Hematopoietic multipotent progenitor cell treated with erythropoietin and hydrocortisone succinate and interleukin-3 and kit ligand, for 8 days (in vitro differentiated cells): ENCODE measurements at places on chromosomes 13 and 19.

- DNase-seq: no peak
Measured at GRCh38 chr19:18568367-18568766, 3.3 kb upstream of the UBA52 start.

GRCh38 chr19:51158474-51159129, 16.5 kb downstream of the SIGLEC7 start:
- peak; percentile 78 for DNase-seq

GRCh38 chr13:106113796-106114195, 421.7 kb downstream of the EFNB2 start:
- no peak for DNase-seq

DNA sequence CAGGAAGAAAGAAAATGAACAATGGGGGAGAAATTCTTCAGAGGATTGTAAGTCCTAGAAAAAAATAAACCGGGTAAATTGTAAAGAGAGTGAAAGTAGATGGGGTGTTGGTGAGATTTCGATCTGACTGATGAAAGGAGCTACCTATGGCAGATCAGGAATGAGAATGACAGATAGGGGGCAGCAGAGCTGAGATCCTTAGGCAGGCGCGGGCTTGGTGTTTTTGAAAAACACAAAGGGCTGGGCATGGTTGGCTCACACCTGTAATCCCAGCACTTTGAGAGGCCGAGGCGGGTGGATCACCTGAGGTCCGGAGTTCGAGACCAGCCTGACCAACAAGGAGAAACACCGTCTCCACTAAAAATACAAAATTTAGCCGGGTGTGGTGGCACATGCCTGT, 1468.6 kb upstream of the SLC10A2 start:
- DNase-seq: no peak

GRCh38 chr19:18496167-18496979, 25.5 kb downstream of the ELL start:
- peak; percentile 48 for DNase-seq

GRCh38 chr19:23260956-23261355, 10.8 kb upstream of the ZNF724 start:
- DNase-seq: no peak

DNA sequence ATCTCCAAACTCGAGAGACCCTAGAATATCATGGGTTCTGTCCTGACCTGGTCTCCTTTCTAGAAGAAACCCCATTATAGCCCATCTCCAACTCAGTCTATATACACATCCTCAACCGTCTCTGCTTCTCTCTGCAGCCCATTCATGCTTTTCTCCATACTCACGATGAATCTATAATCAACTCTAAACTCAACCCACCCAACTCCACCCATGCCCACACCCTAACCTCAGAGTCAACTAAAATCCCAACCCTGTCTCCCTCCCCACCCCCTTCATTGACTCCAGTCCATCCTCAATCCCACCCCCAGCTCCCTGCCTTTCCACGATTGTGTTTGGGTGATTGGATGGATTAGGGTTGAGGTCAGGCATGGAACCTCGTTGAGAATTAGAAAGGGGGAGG, 1.8 kb downstream of the SBK3 start:
- DNase-seq: no peak

GRCh38 chr13:41488124-41488523, 30.8 kb downstream of the RGCC start:
- DNase-seq: no peak

DNA sequence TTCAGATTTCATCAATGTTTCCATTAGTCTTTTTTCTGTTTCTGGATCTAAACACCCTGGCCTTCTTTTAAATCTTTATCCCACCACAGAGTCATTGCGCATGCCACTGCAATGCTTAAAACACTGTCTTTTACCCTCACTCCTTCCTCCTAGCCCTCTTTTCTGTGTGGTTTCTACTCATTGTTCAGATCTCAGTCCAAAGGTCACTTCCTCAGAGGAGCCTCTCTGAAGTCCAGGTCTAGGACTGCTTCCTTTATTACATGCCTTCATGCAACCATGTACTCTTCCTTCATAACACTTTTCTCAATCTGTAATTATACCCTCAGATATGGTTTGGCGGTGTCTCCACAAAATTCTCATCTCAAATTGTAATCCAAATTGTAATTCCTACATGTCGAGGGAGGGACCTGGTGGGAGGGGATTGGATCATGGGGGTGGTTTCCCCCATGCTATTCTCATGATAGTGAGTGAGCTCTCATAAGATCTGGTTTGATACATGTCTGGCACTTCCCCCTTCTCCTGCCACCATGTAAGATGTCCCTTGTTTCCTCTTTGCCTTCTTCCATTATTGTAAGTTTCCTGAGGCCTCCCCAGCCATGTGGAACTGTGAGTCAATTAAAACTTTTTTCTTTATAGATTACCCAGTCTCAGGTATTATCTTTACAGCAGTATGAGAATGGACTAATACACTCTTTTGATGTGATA, 808.9 kb downstream of the DIAPH3 start:
- DNase-seq: no peak

DNA sequence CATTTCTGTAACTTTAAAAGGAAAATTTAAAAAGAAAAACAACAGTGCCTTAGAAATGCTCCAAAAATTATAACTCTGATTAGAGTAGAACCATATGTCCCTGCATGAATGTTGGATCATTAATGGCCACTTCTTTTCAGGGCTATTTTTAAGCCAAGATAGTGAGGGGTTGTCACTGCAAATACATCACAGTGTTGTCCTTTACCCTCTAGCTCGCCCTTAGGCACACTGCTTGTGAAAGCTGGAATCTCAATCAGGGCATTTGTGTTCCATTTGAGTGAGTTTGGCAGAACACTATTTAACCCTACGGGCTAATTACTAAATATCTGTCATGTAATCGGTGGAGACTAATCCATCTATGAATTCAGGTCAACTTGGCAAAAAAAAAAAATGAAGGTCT, 212.2 kb downstream of the NHLRC3 start:
- no peak for DNase-seq

- no peak for DNase-seq
Measured at GRCh38 chr19:46082728-46083050, 41.8 kb downstream of the IGFL3 start.

DNA sequence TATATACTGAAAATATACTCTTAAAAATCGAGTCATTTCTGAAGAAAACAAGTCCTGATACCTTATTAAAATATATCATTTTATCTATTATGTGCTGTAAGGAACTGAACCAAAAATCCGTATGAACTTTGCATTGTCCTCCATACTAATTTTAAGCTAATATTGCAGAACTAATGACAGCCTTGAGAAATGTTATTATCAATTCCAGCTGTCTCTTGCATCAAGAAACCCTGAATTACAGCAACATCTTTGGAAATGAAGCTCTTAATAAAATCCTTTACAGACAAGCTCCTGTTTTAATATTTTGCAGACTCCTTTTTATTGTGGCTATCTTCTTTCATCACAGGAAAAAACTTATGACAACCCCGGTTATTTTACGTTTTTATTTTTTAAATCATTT, 1335.3 kb downstream of the EFNB2 start:
- DNase-seq: no peak

DNA sequence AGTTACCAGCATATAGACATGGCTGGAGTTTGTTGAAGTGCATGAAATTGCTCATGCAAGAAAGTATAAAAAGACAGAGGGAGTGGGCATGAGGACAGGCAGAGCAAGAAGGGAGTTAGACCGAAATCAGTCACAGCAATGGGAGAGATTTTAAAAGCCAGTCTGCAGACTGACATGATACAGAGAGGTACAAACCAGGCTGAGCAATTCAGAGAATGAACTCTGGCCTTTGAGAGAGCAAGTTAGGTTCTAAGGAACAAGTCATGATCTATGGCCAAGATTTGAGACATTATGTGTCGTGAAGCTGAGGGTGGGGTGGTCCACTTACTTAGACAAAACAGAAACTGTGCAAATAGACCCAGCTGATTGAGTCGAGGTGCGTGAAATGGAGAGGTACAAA, 93.4 kb upstream of the TSC22D1 start:
- no peak for DNase-seq

DNA sequence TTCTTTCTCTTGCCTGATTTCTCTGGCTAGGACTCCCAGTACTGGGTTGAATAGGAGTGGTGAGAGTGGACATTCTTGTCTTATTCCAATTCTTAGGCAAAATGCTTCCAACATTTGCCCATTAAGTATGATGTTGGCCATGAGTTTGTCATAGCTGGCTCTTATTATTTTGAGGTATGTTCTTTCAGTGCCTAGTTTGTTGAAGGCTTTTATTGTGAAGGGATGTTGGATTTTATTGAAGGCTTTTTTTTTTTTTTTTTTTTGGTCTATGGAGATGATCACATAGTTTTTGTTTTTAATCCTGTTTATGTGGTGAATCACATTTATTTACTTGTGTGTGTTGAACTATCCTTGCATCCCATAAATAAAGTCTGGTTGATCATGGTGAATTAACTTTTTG, 19.8 kb downstream of the NHLRC3 start:
- DNase-seq: no peak
